ENCODE measurements at places on chromosomes 6 and 20.

GRCh38 chr6:108665495-108666196, 104.9 kb downstream of the FOXO3 start:
- DNase-seq, result no peak

- DNase-seq, result no peak
Measured at GRCh38 chr6:4615231-4615630, 161.0 kb upstream of the CDYL start.

GRCh38 chr20:36462440-36463211, 78.7 kb upstream of the MYL9 start:
- DNase-seq, result peak; percentile 87

GRCh38 chr6:165894171-165894825, 231.3 kb upstream of the PDE10A start:
- no peak for DNase-seq

DNA sequence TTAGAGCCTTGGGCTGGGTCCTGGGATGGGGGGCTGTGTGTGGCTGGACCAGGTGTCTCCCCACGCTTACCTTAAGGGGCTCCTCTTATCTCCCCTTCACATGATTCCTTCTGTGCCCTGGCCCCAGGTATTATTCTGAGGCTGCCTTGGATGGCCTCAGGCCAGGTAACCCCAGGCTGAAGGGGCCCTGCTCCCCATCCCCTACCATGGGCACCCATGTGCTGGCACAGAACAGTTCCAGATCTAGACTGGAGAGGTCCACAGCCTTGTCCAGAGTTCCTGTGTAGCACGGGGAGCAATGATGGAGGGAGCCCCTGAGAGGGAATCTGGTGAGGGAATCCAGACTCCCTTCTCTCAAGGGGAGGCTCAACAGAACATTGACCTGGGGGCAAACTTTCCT, 32.1 kb downstream of the MOCS1 start:
- DNase-seq, result no peak

DNA sequence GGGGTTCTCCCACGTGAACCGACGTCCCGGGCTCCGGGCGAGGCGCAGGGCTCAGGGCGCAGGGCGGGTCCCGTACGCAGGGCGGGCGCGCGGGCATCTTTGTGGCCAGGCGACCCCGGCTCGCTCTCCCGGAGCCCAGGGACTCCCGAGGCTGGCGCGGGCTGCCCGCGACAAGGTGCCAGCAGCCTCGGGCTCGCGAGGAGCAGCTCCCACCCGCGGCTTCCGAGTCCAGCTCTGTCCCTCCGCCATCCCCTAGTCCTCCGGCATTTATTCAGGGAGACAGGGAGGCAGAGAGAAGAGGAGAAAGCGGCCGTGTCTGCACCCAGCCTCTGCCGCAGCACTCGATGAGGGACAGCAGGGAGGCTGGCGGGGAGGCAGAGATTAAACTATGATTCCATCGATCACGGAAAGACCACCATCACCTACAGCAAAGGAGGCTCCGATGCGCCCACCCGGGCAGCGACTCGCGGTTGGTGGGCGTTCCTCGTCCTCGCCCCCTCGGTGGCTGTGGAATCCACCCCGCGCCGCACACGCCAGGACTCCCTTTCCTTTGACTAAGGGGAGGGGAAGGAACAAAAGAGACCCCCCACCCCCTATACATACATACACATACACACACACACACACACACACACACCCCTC, 1.1 kb downstream of the RGS17 start:
- DNase-seq, result peak; percentile 25

DNA sequence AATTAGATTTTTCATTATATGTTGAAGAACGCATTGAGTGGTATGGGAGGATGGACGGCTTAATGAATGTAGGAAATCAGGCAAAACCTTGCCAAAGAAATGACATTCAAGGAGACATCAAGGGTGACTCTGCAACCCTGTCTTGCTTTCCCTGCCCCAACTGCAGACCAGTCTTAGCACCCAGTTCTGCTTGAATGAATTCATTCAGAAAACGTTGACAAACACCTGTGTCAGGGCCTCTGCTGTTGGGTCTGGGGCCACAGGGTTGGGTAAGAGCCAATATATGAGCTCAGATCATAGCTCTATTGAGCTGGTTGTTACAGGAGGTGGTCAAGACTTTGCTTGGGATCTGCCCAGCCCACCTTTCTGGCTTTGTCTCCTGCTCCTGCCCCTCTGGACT, 7.7 kb upstream of the ASXL1 start:
- DNase-seq, result no peak

DNA sequence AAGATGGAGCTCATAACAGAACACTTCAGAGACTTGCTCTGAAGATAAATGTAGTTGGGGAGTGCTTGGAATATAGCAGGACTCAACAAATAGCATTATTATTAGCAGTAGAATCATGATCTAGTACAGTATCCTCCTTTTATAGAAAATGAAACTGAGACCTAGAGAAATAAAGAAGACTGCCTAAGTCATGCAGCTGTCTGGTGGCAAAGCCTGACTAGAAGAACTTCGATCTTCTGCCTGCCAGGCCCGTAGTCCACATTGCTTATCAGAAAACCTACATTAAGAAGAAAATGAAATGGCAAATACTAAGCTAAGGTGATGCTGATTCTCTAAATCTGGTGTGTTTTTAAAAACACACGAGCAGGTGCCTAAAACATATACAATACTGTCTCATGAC, 46.4 kb upstream of the DST start:
- no peak for DNase-seq
